ENCODE measurements at places on chromosomes 13 and 19. TPM values are rescaled to one million over a fixed set of nuclear protein-coding genes. Genes with fewer than 3 reads are reported as not detected.

GRCh38 chr19:7223429-7223828 is 70.8 kb downstream of the INSR start:
- no peak for DNase-seq
- no peak overlapping the region for H3K4me3 ChIP-seq
- no peaks in the 10 kb centered on the region for H3K36me3 ChIP-seq

DNA sequence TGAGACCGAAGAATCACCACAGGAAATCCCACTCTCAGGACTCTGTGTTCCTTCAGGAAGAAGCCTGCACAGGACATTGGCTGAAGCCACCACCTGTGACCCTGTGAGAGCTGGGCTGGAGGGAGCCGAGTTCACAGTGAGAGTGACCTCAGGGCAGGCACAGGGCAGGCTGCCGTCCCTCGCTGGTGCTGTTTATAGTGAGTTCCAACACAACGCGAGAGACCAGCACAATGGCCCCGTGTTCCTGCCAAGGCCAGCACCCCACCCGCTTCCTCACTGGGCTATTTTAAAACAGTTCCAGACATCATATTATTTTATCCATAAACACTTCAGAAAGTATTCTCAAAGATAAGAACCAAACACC is 18.4 kb upstream of the GAS6 start:
- H3K27ac ChIP-seq: no peak overlapping the region
- no peaks in the 10 kb centered on the region for H3K4me1 ChIP-seq
- no peak for DNase-seq
- H3K4me3 ChIP-seq: no peak overlapping the region
- peaks cover 2% of the 10 kb centered on the region for H3K27me3 ChIP-seq

DNA sequence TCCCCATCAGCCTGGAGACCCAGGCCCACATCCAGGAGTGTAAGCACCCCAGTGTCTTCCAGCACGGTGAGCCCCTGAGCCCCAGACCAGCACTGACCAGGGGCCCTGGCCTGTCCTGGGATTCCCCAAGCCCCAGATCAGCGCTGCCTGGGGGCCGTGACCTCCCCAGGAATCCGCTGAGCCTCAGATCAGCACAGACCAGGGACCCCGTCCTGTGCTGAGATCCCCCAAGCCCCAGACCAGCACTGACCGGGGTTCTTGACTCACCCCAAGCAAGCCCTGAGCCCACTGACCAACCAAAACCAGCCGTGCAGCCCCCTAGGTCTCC is 5.7 kb downstream of the MCOLN1 start:
- no peaks in the 10 kb centered on the region for H3K27me3 ChIP-seq
- H3K4me1 ChIP-seq: peaks cover 5% of the 10 kb centered on the region
- no peak for DNase-seq
- H3K36me3 ChIP-seq: no peaks in the 10 kb centered on the region

STOML3 gene
- total RNA-seq: not detected

GRCh38 chr19:35365303-35365702 is 5.6 kb upstream of the GPR42 start:
- H3K27ac ChIP-seq: no peak overlapping the region
- H3K4me3 ChIP-seq: no peak overlapping the region
- H3K36me3 ChIP-seq: no peaks in the 10 kb centered on the region
- DNase-seq: no peak

DNA sequence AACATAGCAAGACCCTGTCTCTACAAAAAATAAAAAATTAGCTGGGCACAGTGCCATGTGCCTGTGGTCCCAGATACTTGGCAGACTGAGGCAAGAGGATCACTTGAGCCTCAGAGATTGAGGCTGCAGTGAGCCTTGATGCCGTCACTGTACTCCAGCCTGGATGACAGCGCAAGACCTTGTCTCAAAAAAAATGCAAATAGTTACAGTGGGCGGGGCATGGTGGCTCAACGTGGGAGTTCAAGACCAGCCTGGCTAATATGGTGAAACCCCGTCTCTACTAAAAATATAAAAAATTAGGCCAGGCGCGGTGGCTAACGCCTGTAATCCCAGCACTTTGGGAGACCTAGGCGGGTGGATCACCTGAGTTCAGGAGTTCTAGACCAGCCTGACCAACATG is 8.5 kb downstream of the PGLS start:
- H3K4me3 ChIP-seq: no peak overlapping the region
- H3K27ac ChIP-seq: no peak overlapping the region
- no peak for DNase-seq
- H3K36me3 ChIP-seq: peaks cover 20% of the 10 kb centered on the region
- peaks cover 34% of the 10 kb centered on the region for H3K4me1 ChIP-seq

- no peak overlapping the region for H3K27ac ChIP-seq
- no peaks in the 10 kb centered on the region for H3K36me3 ChIP-seq
- no peak overlapping the region for H3K4me3 ChIP-seq
- H3K27me3 ChIP-seq: no peaks in the 10 kb centered on the region
- H3K4me1 ChIP-seq: no peaks in the 10 kb centered on the region
- DNase-seq: peak; percentile 48
These were observed 10.5 kb upstream of the NTN5 start for GRCh38 chr19:48683349-48683748.

DNA sequence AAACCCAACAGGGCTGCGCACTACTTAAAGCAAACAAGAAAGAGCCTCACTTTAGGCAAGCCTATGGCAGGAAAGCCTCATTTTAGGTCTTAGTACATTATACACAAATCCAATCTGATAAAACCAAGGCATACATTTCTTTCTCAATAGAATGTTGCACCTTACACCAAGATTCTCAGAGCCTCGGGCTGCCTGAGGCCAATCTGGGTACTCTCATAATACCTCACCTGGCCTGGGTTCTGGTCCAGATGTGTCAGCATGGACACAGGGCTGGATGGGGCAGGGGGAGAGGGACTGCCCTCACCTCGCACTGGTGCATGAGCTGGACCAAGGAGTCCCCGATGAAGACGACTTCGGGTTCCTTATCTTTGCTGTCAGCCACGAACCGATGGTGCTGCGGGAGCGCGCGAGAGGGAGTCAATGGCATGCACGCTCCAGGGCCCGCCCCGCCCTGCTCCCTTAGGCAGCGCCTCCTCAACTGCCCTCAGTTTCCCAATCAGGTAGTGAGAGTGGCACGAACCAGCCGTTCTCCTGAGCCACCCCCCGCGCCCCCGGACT is at the start of gene PRR19:
TSS of gene PRR19 (plus strand) at position 487 of the 558 bp plus-strand sequence. CDS start 7,453 bp downstream, outside the sequence.
- DNase-seq: no peak
- H3K36me3 ChIP-seq: no peaks in the 10 kb centered on the region
- peak within 1 kb of the TSS; percentile 73 for H3K4me3 ChIP-seq
- no peak within 1 kb of the TSS for H3K27ac ChIP-seq
- H3K4me1 ChIP-seq: peaks cover 17% of the 10 kb centered on the region

DNA sequence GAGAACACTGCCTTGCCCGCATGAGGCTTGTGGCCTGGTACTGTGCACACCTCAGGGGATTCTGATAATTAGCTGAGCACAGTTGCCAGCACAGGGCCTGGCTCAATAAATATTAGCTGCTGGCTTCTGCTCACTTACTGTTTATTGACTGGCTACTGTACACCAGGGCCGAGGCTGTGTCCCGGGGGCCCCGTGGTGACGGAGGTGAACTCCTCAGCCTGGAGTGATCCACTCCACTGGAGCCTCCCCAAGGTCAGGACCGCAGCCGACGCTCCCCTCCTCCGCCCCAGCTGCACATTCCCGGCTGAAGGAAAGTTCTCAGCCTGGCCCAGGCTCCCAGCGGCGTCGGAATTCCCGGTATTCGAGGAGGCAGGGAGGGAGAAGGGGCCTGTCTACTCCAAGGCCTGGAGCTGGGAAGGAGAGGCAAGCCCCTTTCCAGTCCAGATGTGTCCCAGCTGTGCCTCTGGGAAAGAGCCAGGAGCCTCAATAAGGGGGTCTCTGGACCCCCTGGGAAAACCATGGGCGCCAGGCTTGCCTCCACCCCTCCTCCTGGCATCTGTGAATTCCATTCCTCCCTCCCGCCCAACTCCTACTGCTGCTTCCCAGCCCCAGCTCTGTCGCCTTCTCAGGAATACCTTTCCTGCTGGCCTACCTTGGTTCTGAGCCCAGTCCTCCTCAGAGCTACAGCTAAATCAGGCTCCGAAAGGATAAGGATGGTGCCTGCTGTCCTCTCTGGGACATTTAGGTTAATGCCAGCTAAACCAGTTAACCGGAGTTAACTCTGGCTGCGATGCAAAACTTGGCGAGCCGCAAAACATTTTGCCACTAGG is 7.3 kb downstream of the RPS16 start:
- no peaks in the 10 kb centered on the region for H3K27me3 ChIP-seq
- H3K4me3 ChIP-seq: no peak overlapping the region
- no peak for DNase-seq

- no peak overlapping the region for H3K4me3 ChIP-seq
- no peaks in the 10 kb centered on the region for H3K27me3 ChIP-seq
- peaks cover 17% of the 10 kb centered on the region for H3K4me1 ChIP-seq
- H3K27ac ChIP-seq: no peak overlapping the region
These were observed 5.6 kb downstream of the PNKP start for GRCh38 chr19:49861541-49862378.

PROZ gene
- total RNA-seq: not detected

DNA sequence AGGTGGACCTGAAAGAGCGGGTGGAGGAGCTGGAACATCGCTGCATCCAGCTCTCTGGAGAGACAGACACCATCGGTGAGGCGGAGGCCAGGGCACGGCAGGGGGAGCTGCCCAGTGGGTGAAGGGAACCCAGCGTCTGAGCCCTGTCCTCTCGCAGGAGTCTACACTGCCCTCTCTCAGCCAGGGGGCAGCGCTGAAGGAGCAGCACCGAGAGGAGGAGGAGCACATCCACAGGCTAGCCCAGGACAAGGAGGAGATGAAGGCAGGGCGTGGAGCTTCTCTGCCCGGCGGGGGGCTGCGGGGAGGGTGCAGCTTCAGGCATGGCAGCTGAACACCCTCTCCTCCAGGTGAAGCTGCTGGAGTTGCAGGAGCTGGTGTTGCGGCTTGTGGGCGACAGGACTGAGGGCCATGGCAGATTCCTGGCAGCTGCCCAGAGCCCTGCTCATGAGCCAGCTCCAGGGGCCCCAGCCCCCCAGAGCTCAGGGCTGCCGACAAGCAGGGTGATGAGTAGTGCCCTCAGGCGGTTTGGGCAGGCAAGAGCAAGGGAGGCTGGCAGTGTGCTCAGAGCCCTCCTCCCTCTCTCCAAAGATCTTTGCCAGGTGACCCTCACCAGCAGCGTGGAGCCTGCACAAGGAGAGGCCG is 31.4 kb upstream of the ZNF492 start:
- no peaks in the 10 kb centered on the region for H3K36me3 ChIP-seq
- H3K4me3 ChIP-seq: no peak overlapping the region
- DNase-seq: no peak
- H3K27ac ChIP-seq: no peak overlapping the region
- no peaks in the 10 kb centered on the region for H3K27me3 ChIP-seq

- H3K27me3 ChIP-seq: no peaks in the 10 kb centered on the region
- no peak for DNase-seq
- no peak overlapping the region for H3K4me3 ChIP-seq
- no peaks in the 10 kb centered on the region for H3K4me1 ChIP-seq
- H3K36me3 ChIP-seq: no peaks in the 10 kb centered on the region
- no peak overlapping the region for H3K27ac ChIP-seq
These were observed 230.2 kb upstream of the TRPC4 start for GRCh38 chr13:38099751-38100150.

EFNA2 gene
- not detected for total RNA-seq

DNA sequence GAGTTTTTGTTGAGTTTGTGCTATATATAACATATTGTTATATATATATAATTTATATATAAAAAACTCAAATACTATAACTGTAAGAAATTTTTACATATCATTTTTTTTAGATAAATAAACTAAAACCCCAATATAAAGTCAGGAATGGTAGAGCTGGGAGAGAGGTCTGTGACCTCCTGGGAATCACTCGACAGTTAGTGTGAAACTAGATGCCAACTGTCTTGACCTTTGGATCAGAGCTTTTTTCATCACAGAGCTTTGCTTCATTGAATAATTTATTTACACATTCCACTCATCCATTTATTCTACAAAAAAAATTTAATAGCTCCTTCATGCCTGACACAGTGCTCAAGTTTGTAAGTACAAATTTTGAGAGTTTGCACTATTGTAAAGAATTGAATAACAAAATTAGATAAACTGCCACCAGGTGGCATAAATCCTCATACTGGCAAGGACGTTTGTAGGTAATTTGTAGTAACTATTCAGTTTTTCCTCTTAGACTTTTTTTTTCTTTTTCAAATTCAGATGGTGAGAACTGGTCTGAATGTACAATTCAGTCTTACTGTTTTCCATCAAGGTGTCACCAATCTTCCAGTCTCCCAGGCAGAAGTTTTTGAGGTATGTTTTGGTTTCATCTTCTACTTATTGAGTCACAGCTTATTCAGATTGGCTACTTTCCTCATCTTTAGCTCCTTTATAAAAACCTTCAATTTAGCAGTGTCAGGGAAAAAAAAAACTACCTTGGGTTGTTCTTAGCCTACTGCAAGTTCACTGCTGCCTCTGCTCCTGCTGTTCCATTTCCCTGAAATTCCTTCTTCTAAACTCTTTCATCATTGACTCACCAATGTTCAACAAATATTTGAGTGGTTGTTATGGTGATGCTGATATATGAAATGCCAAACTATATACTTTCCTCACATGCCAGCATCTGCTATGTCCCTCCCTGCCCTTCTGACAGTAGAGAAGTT is 28.7 kb downstream of the LACC1 start:
- peak; percentile 47 for DNase-seq
- no peak overlapping the region for H3K27ac ChIP-seq
- no peaks in the 10 kb centered on the region for H3K4me1 ChIP-seq
- no peak overlapping the region for H3K4me3 ChIP-seq

LAIR2 gene
- not detected for total RNA-seq

PTGER1 gene
- 0.27 TPM for total RNA-seq

KCNJ14 gene
- total RNA-seq: 2.3 TPM

LSR gene
- 46.5 TPM for total RNA-seq

MAN2B1 gene
- 252 TPM for total RNA-seq

MEIOSIN gene
- total RNA-seq: not detected

GRCh38 chr13:43939086-43939485 is 59.4 kb downstream of the LACC1 start:
- H3K36me3 ChIP-seq: no peaks in the 10 kb centered on the region
- peaks cover 5% of the 10 kb centered on the region for H3K27me3 ChIP-seq
- H3K4me3 ChIP-seq: no peak overlapping the region

DNA sequence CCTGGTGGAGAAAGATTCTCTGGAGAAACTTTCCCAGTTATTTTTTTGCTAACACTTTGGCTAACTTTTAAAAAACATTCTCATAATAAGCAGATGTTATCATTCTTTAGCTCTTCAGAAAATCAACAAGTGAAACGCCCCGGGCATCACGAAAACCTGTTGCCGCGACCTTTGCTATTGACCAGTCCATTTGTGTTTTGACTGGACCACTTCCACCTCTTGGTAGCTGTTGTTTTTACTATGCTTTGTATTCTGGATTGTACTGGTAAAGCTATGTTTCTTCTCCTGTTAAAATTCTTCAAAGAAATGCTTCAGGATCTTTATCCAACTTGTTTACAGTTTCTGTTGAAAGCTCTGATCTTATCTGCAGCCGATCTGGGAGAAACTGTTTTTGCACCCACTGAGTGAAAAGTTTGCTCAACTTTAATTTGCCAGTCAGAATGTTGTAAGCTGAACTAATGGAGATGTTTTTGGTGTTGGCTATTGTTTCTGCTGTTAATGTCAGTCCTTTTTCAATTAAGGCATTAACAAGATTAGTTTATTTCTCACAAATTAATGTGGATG is 23.3 kb downstream of the UFM1 start:
- H3K4me3 ChIP-seq: no peak overlapping the region
- no peak overlapping the region for H3K27ac ChIP-seq
- DNase-seq: no peak
